ENCODE measurements at places on chromosomes 7 and 10.
A peak's percentile ranks its signal among the peaks of the same experiment; 100 is the strongest.

- DNase-seq = peak; percentile 22
Observed at GRCh38 chr10:132571650-132572544, 34.3 kb downstream of the INPP5A start.

- DNase-seq = no peak
Observed at GRCh38 chr10:71812913-71813590, 38.0 kb downstream of the PSAP start.

DNA sequence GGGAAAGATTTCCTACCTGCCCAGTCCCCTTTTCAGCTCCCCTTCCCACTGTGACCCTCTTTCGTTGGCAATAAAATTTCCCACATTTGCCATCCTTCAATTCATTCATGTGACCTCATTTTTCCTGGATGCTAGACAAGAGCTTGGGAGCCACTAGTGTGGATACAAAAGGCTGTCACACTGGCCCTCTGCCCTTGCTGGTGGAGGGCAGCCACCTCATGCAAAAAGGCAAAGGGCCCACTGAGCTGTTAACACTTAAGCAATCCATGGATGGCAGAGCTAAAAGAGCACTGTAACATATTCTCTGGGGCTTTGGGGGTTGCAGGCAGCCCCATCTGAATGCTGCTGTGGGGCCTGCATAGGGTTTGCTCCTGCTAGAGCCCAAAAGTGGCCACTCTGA lies 315.1 kb downstream of the NEBL start:
- no peak for DNase-seq

GRCh38 chr10:7475046-7475911 lies 64.4 kb upstream of the SFMBT2 start:
- no peak for DNase-seq

DNA sequence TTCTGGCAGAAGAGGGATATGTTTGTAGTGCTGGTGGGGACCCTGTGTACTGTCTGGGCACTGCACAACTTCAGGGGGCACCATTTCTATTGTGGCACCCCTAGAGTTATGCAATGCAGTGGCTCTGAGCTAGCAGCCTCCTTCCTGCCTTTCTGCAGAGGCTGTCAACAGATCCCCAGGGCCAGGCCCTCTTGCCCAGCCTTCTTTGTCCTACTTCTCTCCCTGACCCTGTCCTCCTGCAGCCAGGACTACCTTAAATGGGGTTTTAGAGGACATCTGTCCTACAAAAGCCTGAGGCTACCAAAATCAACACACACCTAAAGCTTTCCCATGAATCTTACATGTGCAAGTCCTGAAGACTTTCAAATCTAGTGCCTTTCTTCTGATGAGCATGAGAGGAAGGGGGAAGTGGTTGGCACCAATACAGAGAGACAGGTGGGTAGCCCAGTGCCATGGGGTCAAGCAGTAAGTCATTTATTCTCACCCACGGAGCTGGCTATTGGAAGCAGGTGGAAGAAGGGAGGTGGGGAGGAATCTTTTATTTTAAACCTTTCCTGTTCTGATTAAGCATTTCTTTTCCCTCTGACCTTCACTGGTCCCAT lies 2.4 kb downstream of the SPOCK2 start:
- no peak for DNase-seq

DNA sequence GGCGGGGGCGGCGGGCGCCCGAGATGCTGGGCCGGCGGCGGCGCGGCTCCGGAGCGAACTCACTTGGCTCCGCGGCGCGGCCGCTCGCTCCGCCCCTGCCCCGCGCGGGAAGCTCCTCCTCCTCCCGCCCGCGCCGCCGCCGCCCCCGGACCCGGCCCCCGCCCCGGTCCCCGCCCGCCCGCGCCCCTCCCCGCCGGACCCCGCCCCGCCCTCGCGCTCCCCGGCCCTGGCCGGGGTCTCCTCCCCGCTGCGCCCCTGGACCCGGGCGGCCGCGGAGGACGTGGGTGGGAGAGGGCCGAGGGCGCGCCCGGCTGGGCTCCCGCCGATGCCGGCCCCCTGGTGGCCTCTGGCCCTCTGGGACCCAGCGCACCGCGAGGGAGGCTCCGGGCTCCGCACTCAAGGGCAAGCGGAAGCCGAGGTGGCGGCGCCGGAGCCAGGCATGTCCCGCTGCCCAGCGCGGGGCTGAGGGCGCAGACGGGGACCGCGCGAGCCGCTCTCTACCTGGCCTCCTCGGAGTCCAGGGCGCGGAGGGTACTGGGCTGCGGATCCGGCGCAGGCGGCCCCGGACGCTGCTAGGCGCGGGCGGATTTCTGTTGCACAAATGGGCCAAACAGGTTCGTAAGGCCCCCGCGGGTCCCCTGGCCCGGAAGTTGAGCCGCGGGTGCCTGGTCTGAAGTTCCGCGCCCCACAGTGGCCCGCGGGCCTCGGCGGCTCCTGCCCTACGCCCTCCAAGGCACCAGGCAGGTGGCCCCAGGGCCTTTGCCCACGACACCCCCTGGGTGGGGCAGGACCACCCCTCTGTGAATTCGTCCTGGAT lies at the start of gene TCERG1L:
TCERG1L (minus strand) TSS at position 61 of the 817 bp plus-strand sequence. CDS start 86 bp downstream, outside the sequence.
- DNase-seq = no peak

- no peak for DNase-seq
Observed at GRCh38 chr10:58813573-58813972, 300.9 kb downstream of the BICC1 start.

DNA sequence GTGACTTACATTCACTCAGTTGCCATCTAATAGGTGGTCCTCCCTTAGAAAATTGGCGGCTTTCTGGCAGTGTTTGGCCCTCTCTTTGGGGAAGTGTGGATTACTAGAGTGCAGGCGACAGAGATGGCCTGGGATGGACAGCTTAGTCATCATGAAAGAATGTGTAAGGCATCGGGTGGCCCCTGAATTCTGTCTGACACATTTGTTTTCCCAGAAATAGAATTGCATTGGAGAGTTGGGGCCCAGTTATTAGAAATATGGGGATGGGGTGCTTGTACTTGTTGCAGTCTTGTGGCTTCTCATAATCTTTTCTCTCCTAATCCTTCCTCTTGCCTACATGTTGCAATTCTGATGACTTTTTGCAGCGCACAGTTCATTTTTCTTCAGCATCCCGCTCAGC lies 13.8 kb downstream of the TCF7L2 start:
- DNase-seq = no peak

DNA sequence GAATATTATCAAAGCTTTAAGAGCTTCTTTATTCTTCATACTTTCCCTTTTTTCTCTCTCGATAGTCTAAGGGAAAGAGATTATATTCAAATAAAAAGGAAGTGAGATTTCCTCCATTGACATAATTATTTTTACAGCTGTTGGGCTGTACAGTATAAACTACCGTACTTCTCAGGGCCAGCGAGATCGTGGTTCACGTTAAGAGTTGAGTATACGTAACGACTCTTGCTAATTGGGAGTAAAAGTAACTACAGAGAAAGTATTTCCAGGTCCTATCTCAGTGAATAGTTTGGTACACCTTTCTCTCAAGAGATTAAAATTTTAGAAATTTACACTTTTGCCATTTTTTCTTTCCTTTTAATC lies 57.8 kb downstream of the INPP5F start:
- no peak for DNase-seq

DNA sequence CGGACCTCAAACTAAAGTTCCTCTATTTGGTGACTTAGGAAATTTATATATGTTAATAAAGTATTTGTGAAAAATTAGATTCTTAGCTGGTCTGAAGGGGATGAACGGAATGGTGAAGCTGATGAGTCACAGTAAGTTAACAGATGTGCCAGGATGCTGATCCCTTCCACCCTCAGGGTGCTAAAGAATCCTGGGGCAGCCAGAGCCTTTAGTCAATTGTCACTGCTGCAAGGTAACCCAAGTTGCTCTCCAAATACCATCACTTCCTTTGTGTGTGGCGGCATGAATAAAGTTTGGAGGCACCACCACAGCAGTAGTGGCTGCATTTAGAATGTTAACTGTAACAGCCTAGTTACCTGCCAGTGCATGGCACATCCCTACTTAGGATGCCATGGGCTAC lies 222.6 kb upstream of the PPP1R3A start:
- no peak for DNase-seq

- no peak for DNase-seq
Observed at GRCh38 chr7:69683002-69683401, 84.7 kb downstream of the AUTS2 start.

GRCh38 chr10:100327007-100327717 lies 2.9 kb downstream of the PKD2L1 start:
- DNase-seq = no peak
